ENCODE measurements at places on chromosomes 2 and 18. TPM values are rescaled to one million over a fixed set of nuclear protein-coding genes. Genes with fewer than 3 reads are reported as not detected.

- DNase-seq: peak; percentile 23
These were observed 18.1 kb downstream of the SULT1C3 start for GRCh38 chr2:108257757-108258331.

DNA sequence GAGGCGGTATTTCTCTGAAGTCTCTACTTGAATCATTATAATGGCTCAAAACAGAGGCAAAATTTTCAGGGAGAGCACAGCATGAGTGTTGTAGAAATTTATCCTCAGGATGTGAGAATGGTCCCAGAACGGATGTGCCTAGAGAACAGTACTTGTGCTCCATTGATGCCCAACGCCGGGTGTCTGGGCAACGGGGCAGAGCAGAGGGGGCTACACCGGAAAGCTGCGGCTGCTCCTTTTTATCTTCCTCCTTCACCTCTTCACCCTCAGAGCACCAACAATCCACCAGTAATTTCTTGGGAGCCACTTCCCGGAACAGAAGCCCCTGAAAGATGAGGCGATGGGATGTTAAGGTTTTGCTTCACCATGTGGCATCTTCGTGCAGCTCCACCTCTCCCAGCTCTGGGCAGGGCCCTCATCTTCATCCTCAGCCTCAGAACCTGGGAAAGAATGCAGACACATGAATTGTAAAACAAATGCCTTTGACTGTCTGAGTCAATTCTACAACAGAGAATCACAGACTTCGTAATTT is 71.5 kb downstream of the PTGR3 start:
- DNase-seq: no peak

DNA sequence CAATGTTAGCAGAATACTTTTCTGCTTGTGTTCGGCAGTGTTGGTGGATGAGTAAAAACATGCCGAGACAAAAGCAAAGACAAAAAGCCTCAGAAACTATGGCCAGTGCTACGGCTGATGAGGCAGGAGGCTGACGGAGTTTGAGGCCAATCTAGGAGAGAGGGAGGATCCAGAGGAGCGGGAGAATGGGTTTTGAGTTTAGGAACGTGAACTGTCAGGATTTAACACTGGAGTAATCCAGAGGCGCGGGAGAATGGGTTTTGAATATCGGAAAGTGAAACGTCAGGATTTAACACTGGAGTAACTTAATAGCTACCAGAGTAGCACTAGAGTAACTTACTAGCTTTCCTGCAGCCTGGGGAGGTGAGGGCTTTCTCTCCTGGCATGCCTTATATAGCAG is 37.4 kb downstream of the LYPD6B start:
- no peak for DNase-seq

GRCh38 chr18:61929881-61930640 is 37.3 kb upstream of the RNF152 start:
- DNase-seq: no peak

GRCh38 chr18:59311631-59312030 is 6.8 kb downstream of the CPLX4 start:
- DNase-seq: no peak

DNA sequence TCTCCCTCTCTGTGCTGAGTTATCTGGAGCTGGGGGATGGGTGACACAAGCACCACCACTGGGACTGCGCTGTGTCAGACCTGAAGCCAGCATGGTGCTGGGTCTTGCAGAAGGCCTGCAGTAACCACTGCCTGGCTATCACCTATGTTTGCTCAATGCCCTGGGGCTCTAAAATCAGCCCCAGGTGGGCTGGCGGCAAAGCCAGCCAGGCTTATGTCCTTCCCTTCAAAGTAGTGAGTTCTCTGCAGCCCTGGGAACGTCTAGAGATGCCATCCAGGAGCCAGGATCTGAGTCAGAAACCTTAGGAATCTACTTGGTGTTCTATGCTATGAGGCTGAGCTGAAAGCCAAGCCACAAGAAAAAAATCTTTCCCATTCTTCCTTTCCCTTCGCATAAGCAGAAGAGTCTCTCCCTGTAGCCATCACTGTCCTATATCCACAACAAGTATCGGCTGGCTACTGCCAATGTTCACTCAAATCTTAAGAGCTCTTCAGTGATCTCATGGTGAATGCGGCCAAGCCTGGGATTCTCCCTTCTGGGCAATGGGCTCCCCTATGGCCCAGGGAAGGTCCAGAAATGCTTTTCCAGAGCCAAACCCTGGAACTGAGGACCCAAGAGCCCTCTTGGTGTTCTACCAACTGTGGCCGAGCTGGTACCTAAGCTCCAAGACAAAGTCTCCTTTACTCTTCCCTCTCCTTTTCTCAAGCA is 248.7 kb downstream of the ZNF385B start:
- DNase-seq: no peak

- no peak for DNase-seq
These were observed 244.1 kb downstream of the HDAC4 start for GRCh38 chr2:239156516-239157265.

DNA sequence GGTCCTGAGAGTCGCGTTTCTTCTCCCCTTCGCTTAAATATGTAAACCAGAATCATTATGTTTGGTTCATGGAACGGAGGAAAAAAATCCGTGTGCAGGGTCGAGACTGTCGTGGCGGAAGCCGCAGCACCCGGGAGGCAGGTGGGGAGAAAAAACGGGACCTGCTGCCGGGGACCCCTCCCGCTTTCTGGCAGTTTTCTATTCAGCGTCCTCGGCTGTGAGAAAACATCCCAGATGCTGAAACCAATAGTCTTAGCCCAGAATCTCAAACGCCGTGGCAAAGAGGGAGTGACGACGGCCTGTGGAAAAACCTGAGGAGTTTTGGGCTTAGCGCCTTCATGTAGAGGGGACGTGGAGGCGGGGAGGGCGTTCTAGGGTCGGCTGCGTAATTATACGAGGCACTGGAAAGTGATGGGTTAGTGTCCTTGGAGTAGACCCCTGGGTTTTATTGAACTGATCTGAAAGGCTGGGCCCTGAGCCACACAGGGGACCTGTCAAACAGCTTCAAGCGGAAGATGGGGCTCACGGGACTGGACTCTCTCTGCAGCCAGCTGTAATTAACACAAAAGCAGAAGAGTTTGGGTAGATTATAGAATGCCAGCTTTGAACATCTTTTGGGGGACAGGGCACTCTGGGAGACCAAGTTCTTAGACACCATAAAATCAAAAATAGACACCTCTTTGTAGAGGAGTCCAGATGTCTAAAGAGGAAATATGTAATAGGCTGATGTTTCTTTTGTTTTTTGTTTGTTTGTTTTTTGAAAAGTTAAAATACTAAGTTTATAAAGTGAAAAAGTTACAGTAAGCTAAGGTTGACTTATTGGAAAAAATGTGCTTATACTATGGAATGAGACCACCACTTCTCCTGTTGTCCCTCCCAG is 834 bp upstream of the BUB1 start:
- DNase-seq: peak; percentile 32

- no peak for DNase-seq
These were observed 105.1 kb upstream of the HS6ST1 start for GRCh38 chr2:128423788-128424165.

- no peak for DNase-seq
These were observed 278.7 kb upstream of the RAB12 start for GRCh38 chr18:8330575-8330974.

DNA sequence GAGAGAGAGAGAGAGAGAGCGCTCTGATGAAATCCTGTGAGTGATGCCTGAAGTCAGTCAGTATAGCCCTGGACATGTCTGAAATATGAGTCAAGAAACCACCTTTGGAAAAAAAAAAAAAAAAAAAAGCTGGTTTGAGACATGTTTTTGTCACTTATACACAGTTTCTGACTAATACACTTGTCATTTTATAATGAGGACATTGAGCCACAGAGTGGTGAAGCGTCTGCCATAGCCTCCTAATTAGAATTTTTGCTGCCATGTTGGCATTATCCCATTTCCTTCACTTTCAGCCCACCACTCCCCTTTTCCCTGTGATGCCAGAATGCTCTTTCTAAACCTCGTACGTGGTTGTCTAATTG is 15.7 kb upstream of the MYO3B start:
- DNase-seq: peak; percentile 51

DNA sequence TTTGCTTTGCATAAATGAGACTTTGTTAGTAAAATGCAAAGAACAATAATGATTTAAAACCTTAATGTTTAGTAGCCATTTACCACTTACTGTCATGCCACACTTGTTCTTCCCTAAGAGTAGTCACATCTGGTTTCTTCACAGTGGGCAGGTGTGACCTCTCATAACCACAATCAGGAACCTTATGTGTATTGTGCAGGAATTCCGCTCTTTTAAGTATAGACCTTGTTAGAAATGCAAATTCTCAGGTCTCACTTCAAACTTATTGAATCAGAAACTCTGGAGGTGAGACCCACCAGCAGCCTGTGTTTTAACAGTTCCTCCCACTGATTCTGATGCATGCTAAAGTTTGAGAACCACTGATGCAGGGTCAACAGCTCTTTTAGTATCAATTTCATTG is 518.8 kb upstream of the MEX3C start:
- DNase-seq: no peak

DNA sequence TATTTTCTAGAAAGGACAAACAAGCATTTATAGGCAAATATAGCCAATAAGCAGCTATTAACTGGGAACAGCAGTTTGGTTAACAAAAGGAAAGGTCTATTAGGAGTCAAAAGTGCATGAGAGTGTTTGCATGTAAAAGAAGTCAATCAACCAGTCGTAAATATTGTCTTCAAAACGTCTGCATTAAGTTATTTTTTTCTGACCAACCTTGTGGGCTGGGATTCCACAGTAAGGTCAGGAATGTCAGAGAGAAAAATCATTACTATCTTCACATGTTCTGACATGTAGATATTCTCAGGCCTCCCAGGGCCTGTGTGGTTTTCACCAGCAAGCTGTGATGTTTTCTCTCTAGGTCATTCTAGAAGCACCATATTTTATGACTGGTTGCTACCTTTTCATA is 922.5 kb downstream of the SUCLG1 start:
- no peak for DNase-seq

DNA sequence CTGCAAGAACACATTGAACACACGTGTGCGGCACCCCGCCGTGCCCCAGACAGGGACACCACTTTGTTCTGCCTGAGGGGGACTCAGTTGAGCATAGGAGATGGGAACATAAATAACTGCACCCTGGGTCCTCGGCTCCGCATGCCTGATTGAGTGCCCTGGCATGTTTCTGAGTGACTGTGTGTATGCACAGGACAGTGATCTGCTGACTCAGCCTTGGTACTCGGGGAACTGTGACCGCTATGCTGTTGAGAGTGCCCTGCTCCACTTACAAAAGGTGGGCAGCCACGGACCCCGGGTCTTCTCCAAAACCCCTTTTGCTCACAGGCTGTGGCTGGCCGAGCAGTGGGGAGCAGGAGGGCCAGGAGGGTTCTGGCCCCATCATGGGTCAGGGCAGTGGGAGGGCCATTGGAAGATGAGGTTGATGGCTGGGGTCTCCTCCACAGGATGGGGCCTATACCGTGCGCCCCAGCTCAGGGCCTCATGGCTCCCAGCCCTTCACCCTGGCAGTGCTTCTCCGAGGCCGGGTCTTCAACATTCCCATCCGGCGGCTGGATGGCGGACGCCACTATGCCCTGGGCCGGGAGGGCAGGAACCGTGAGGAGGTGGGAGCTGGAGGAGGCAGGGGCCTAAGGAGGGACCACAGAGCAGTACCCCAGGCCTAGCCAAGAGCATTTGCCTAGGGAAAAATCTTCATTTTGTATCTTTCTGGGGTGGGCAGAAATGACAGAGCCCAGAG is 16.9 kb downstream of the SH2D6 start:
- peak; percentile 74 for DNase-seq

GRCh38 chr2:120715353-120715752 is 20.3 kb upstream of the GLI2 start:
- DNase-seq: no peak

- no peak for DNase-seq
These were observed 14.1 kb upstream of the INO80C start for GRCh38 chr18:35511833-35512232.

- no peak for DNase-seq
These were observed 1185.6 kb upstream of the CELF4 start for GRCh38 chr18:38751211-38751610.

GRCh38 chr18:46704816-46705215 is 47.8 kb upstream of the LOXHD1 start:
- DNase-seq: no peak

DNA sequence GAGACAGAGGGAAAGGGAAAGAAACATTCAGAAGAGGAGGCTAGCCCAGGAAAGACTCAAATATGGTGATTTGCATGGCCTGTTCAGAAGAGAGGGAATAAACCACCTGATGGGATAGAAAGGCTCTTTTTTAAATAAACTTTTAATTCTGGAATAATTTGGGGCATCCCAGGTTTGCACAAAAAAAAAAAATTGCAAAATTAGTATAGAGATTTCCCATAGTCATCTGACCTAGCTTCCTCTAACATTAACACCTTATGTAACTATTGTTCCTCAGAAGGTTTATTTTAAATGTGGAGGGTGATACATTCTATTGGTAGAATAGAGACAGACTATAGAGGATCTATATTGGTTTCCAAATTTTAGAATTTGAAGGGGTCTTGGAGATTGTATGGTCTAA is 330.4 kb upstream of the SLC14A2 start:
- no peak for DNase-seq

- no peak for DNase-seq
These were observed 75.0 kb upstream of the RBM44 start for GRCh38 chr2:237723602-237724001.

DNA sequence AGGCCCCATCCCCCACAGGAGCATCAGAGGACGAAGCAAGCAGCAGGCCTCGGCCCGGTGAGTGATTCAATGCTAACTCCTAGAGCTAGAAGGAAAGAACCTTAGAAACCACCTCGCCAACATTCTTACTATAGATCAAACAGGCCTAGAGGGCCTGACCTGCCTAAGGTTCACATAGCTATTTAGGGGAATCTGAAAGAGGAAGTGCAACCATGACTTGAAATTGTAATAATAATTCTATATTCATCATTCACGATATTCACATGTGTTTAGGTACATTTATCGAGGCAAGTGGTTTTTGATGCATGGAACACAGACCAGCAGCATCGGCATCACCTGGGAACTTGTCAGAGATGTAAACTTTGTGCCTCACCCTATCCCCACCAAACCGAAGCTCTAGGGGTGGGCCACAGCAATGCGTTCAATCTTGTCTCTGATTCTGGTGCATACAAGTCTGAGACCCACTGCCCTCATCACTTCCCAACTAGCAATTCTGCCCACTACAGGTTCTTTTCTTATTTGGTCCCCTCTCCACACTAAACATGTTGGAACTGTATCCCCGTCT is 78.0 kb upstream of the DNMT3A start:
- DNase-seq: no peak

DNA sequence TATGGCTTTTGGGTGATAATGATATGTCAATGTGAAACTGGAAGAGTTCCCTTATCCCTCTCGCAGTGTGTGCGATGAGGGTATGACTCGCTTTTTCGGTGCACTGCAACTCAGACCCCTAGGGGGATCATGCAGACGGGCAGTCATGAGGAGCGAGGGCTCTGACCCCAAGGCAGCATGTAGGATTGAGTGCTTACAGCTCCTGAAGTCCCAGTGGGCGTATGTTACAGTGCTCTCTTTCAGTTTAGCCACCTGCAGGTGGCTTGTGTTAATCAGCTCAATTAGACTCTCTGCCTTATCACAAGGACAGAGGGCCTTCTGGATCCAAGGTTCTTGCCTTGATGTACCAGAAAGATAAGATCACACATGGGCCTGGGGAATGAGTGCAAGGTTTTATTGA is 1269.9 kb upstream of the GYPC start:
- no peak for DNase-seq

FABP1 gene
- total RNA-seq: not detected

SMYD5 gene
- 57.7 TPM for total RNA-seq

THSD7B gene
- not detected for total RNA-seq

GALR1 gene
- not detected for total RNA-seq

PAX8 gene
- total RNA-seq: 50.7 TPM

KCNG2 gene
- total RNA-seq: not detected

NCK2 gene
- 30.3 TPM for total RNA-seq

TUBB8B gene
- total RNA-seq: not detected

BOLL gene
- not detected for total RNA-seq

GKN2 gene
- total RNA-seq: not detected

GREB1L gene
- 0.72 TPM for total RNA-seq
